NCI-H1930 (cell line): ENCODE measurements at places on chromosomes 11 and 22.

DNA sequence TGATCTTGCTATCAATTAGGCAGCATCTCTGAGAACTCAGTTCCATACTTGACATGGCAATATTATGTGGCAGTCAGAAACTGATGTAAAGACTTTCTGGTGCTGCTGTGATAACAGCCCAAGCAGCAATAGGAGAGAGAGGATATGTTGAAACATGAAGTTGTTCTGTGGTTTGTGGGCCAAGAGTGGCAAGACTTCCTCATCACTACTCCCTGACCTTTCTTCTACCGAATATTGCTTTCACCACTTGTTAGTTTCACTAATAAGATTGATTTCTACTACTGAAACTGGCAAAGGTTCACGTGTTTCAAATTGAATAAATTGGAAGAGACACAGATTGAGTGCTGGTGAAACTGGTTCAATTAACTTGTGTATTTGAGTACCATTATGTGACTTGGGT, 852.6 kb upstream of the RAG2 start:
- DNase-seq: no peak

GRCh38 chr11:23359297-23359696, 499.0 kb upstream of the CCDC179 start:
- no peak for DNase-seq

DNA sequence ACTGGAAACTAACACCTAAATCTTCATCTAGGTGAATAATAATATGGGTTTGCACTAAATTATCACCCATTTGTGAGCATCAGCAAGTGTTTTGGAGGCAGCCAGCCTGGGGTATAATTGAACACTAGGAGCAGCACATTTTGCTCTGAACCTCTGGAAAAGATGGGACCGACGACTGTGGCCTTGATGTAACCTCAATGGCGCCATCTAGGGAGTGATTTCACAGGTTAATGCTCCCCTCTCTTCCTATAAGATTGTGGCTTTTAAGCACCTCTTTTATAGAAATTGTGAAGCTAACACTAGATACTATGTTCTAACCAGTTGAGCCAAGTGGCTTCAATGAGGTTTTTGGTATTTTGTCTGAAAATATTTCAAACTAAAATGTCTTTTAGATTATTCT, 203.7 kb downstream of the NELL1 start:
- DNase-seq: peak; percentile 38

GRCh38 chr11:118206391-118207031, 18.3 kb downstream of the JAML start:
- no peak for DNase-seq

DNA sequence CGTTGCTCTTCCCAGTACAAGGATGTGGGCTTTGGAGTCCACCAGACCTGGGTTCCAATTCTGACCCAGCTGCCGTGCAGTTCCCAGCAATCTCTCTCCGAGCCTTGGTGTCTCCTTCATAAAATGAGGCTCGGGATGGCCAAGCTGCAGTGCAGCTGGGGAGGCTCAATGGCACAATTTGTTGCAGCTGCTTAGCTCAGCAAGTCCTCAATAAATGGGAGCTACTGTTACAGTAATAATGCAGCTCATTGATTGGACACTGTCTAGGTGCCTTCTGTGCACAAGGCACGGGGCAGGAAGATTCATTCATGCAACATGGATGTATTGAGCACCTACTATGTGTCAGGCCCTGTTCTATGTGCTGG, 37.1 kb downstream of the SHISAL1 start:
- no peak for DNase-seq

DNA sequence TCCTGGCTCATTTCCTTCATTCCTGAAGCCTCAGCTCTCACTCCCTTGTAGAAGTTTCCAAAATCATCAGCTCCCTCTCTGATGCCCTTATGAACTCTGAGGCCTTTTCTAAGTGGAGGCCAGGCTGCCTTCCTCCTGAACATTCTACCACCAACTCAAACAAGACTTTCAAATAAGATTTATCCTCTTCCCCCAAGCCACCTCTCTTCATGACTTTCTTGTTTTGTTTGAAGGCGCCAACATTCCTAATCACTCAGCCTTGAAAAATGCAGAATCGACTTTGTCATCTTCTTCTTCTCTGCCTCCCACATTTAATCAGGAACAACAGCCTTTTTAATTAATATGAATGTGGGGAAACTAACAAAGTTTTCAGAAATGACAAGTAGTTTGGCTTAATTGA, 927.9 kb downstream of the OPCML start:
- DNase-seq: no peak

GRCh38 chr11:78952890-78953289, 378.2 kb upstream of the NARS2 start:
- no peak for DNase-seq

- DNase-seq: no peak
Measured at GRCh38 chr11:108666373-108666772, 1.5 kb downstream of the DDX10 start.
